Activated gamma-delta T cell treated with anti-CD3 and anti-CD28 coated beads, Interleukin-2, amount 50 U/mL, for 16 hours (primary cell): ENCODE measurements at places on chromosomes 11 and 22.

DNA sequence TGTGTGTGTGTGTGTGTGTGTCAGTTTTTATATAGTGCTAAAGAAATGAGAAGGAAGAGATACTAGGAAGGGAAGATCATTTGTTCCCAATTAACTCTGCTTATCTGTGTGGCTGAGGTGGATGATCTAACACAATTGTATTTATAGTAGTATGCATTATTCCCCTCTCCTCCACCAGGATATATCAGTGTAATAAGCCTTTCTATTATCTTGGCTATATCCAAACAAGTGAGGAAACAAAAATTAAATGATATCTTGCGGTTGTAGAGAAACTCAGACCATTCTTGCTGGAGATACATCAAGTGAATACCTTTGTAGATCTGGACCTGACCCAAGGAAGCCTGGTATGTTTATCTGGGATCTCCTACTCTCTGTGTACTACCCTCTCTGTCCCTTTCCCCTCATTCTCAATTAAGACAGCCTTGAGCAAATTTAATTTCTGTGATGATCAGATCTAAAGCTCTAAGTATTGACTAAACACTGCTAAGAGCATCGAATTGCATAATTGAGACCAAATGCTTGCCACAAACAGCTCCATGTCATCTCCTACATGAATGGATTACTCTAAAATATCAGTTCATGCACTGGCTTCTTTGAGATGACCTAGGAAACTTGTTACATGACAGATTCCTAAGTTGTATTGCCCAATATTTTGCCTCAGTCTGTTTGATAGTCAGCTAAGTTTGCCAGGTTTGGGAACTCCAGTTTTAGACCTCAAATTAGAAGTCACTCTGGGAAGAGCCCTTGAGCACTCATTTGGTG, 185.3 kb upstream of the CTSC start:
- no peak for DNase-seq

DNA sequence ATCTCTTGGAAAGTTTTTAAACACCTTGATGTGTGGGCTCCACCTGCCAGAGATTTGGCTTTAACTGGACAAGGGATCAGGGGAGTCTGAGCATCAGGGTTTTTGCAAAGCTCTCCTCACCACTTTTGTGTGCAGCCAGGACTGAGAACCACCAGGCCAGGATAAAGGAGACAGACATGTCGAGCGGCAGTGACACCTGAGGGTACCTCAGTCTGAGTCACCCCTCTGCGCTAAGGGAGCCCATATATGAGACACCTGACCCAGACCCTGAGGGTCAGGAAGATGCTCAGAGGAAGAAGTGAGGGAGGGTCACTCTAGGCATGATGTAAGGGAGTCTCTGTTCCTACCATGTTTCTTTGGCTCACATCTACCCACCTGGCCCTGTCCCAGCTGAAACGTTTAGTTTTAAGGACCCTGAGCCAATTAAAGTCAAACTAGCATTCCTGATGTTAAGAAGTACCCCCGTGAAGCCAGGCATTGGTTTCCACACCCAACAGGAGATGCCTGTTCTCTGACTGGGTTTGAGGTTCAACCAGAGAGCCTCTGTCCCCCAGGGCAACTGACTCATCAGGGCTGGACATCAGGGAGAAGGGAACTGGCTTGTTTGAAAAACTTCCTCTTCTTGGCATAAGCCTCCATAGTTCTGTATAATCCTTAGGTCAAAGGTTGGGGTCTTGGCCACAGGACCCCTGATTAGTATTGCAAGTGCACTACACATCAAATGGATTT, 72.4 kb upstream of the BIRC3 start:
- DNase-seq: no peak

DNA sequence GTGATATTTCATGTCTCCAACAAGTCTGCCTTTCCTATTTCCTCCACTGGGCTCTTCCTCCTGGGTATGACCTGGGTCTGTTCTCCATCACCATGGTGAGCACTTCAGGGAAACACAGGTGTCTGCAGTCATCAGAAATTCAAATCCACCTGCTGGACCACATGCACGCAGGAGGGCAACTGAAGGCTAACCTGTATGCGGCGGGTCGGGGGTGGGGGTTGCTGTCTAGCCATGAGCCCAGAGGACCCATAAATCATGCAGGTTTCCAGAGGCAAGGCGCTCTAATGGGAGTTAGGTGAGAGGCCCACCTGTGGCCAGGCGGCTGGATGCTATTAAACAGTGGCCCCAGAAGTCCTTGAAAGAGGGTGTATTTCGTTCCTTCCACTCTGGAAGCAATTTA, 11.1 kb upstream of the PAMR1 start:
- DNase-seq: no peak

- no peak for DNase-seq
Measured at GRCh38 chr11:126817096-126817495, 183.5 kb downstream of the KIRREL3 start.

DNA sequence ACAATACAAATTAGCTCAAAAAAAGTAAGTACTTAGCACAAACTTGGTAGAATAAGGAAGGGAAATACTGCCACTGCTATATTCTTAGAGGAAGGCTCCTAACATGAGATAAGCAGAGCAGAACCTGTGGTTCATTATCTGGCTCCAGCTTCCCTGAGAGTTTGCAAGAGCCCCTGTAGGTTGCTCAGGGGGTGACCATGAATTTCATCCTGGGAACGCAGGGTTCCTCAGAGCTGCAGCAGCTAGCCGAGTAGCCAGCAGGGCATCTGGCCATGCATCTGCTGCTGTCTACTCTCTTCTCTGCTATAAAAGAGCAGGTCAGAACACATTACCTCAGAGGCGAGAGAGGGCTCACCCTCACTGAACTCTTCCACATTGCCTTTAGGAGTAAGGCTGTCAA, 67.3 kb downstream of the TRPC6 start:
- no peak for DNase-seq

DNA sequence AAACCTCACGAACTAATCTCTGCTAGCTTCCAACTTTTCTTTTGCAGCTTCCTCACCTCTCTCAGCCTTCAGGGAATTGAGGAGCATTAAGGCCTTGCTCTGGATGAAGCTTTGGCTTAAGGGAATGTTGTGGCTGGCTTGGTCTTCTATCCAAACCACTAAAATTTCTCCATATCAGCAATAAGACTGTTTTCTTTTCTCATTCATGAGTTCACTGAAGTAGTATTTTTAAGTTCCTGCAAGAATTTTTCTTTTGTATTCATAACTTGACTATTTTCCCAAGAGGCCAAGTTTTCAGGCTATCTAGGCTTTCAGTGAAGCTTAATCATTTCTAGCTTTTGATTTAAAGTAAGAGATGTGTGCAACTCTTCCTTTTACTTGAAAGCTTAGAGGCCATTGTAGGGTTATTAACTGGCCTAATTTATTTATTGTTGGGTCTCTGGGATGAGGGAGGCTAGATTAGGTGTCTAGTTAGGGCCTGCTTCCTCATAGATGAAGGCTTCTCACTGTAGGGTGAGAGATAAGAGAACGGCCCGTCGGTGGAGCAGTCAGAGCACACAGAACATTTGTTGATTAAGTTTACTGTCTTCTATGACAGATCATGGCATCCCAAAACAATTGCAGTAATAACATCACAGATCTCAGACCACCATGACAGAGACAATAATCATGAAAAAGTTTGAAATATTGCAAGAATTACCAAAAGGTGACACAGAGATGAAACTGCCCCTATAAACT, 33.2 kb downstream of the CSF2RB start:
- no peak for DNase-seq

DNA sequence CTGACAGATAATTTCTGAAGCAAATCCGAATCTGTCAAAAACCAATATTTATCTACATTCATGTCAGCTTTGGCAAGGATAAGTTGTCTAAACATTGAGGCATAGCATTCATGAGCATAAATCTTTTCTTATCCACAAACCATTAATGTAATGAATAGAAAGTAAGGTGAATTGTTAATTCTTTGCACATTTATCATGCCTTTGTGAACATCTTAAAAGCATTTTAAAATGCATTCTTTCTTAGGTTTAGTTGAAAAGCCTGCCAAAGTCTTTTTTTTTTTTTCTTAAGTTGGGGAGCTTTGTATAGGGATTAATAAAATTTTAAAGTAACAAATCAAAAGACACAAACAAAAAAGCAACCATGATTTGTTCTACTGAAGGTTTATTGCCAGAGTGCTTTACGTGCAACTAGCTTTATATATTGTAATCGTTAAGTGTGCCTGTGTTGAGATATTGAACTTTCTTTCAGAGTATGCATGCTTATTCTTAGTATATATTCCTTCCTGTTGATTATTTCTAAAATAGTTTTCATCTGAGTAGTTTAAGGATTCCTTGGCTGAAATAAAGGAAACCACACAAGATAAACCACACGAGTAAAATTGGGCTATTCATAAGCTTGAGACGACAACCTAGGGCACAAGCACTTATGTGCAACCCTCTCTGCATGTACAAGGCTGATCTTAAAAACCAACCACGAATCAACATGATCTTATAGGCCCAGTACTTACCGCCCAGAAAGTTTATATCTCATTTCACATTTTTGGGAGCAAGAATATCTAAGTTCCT, 1110.9 kb upstream of the CNTN5 start:
- no peak for DNase-seq

DNA sequence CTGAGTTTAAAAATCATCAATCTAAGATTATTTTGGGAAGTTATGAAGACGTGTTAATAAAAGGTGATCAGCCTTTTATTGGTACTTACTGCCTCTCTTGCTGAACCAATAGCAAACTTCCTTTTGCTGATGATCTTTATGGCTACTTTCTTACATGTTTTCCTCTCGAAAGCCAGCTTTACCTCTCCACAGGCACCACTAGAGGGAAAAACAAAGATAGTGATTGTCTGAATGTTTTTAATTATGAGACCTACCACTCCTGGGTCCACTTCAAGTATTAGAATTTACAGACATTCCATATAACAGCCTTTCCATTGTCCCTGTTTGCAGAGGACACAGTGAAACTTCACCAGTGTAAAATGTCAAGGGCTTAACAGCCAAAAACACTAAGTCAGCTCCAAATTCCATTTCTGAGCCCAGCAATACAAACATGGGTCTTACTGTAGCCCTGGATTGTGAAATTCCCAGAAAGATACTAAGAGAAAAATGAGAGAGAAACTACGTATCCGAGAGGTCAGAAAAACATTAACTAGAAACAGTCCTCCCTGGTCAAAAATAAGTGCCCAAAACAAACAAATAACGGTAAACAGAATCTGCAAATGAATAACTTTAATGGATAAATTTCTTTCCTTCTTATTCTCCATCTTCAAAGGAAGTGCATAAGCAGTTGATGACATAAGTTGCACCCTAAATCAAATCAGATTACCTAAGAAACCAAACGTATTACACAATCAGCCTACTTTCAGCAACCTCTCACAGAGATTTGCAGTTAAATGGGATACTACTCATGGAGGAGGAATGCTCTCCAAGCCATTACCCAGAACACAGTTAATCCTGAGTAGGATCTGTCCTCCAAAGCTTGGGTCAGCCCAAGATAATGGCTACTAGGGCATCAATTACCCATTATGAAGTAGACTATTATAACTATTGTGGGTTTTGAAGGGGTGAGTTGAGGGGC, 29.5 kb downstream of the CHEK2 start:
- no peak for DNase-seq

DNA sequence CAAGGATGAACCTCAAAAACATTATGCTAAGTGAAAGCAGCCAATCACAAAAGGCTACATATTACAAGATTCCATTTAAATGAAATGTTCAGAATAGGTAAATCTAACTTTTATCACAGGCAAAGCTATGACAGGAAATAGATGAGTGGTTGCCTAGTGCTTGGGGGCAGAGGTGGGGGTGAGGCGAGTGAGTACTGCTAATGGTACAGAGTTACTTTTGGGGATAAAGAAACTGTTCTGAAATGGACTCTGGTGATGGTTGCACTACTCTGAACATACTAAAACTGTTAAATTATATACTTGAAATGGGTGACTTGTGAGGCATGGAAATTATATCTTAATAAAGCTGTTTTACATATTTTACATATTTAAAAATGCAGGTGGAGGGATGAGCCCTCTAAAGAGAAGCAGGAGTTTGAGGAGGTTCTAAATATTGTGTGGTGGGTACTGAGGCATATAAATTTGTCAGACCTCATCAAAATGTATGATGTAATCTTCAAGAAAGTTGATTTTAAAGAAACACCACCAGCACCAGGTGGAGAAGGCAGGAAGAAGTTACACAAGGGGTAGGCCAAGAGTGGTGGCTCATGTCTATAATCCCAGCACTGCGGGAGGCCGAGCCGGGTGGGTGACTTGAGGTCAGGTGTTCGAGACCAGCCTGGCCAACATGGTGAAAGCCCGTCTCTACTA, 3.6 kb downstream of the SLC43A1 start:
- no peak for DNase-seq

DNA sequence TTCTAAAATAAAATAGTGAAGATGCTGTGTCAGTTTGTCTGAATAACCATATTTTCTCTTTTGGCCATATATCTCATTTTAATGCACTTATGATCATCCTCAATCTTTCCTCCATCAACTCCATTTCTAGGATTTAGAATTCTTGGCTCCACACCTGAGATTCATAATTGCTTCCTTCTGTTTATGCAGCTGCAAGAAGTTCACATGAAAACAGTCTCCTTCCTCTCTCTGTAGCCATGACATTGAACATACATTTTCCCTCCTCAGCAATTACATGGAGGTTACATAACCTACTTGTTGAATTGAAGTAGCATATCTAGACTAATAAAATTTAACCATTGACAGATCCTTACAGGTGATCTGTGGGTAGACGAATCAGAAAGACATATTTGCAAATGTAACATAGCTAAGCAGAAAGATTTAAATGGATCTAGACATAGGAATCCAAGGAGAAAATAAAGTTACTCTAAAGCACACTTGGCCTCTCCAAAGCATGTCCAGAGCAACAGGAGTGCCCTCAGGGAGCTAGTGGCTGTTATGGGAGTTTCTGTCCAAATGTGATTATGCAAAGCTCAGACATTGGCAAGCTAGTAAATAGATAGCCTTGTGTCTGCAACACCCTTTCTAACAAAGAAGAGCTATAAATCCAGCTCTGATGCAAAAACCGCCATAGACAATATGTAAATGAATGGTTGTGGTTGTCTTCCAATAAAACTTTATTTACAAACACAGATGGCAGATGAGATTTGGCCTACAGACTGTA, 119.9 kb upstream of the MPPED2 start:
- DNase-seq: no peak

DNA sequence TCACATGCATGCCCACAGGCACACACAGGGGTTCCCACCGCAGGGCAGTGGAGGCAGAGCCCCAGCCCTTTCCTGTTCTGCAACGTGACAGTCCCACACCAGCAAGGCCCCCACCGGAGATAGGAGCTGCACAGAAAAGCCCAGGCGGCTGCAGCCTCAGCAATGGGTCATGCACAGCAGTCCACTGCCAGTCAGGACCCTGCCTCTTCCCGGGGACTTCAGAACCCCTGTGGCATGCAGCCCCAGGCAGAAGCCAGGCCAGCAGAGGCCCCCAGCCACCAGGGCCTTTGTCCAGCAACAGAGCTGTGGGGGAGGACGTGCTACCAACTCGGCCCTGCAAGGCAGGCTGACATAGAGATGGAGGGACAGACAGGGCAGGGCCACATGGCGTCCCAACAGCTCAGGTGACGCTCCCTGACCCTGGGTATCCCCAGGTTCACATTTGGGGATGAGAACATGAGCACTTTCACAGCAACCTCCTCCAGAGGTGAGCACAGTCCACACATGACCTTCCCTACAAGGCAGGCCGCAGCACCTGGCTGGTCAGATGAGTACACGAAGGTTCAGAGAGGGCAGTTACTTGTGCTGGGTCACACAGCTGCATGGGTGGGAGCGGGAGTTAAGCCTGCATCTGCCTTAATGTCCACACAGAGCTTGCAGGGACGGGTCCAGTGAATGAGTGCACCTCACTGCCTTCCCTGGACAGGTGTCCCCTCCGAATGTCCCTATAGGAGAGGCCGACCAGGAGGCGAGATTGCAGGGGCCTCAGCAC, 87.3 kb downstream of the CELSR1 start:
- no peak for DNase-seq
